SK-N-SH (cell line): ENCODE measurements at places on chromosomes 2 and 18. TPM values are rescaled to one million over a fixed set of nuclear protein-coding genes. Genes with fewer than 3 reads are reported as not detected.

GRCh38 chr18:76454418-76454817 lies 40.6 kb downstream of the ZNF516 start:
- no peak for DNase-seq
- H3K4me1 ChIP-seq = peaks cover 27% of the 10 kb centered on the region
- H3K36me3 ChIP-seq = no peaks in the 10 kb centered on the region
- H3K4me3 ChIP-seq = no peak overlapping the region

DNA sequence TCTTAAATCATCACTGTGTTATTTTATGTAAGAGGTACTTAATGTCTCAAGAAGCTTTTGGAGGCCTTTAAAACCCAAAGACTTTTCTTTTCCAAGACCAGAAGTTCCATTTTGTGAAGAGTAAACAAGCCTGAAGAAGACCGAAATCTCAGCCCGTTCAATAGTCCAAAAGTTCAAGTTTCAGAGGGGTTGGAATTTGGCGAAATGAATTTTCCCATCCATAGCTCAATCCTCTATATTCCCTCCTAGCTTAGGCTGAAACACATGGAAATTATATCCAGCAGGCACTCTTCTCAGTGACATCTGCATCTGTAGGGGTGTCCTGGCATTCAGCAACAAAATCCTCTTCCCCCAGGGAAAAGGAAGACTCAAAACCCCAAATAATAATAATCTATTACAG lies 344.6 kb downstream of the ARHGAP15 start:
- peaks cover 21% of the 10 kb centered on the region; the same call in 1 of the 2 replicates for H3K4me1 ChIP-seq
- no peak overlapping the region; the same call in 1 of the 2 replicates for H3K27ac ChIP-seq
- no peaks in the 10 kb centered on the region for H3K27me3 ChIP-seq
- no peak for DNase-seq

Gene DBI
- polyA plus RNA-seq = 150 and 180 TPM in 2 replicates

DNA sequence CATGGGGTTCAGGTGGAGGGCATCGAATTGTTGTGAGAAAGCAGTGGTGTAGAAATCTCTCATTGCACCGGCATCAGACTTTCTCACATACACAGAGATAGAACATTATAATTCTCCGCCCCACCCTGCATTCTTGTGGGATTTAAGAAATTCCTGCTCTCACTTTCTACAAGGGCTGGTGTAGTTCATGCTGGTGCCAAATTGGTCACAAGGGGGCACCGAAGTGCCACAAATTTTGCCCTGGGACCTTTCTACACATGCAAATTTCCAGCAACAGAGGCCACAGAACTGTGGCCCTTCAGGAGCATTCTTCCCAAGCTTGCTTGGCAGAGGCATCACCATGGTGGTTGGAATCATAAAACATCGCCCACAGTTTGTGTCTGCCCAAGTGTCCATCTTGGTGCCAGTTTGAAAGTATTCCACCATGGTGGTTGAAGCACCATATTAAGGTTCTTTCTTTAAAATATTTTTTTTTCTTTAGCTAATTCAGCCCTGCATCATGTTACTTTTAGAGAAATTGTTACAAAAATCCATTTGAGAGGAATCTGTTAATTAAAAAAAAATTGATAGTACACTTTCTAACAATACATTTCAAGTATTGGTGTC lies 521.2 kb upstream of the FANCL start:
- no peaks in the 10 kb centered on the region for H3K36me3 ChIP-seq
- H3K4me1 ChIP-seq = no peaks in the 10 kb centered on the region
- H3K27ac ChIP-seq = no peak overlapping the region
- no peaks in the 10 kb centered on the region for H3K27me3 ChIP-seq

Gene CHRNG
- polyA plus RNA-seq = not detected in 2 replicates

GRCh38 chr2:11788461-11789124 lies 42.2 kb downstream of the LPIN1 start:
- H3K27ac ChIP-seq = no peak overlapping the region
- H3K4me1 ChIP-seq = peaks cover 9% of the 10 kb centered on the region; the same call in 1 of the 2 replicates
- H3K27me3 ChIP-seq = no peaks in the 10 kb centered on the region
- H3K4me3 ChIP-seq = no peak overlapping the region
- H3K36me3 ChIP-seq = peaks cover 42% of the 10 kb centered on the region

DNA sequence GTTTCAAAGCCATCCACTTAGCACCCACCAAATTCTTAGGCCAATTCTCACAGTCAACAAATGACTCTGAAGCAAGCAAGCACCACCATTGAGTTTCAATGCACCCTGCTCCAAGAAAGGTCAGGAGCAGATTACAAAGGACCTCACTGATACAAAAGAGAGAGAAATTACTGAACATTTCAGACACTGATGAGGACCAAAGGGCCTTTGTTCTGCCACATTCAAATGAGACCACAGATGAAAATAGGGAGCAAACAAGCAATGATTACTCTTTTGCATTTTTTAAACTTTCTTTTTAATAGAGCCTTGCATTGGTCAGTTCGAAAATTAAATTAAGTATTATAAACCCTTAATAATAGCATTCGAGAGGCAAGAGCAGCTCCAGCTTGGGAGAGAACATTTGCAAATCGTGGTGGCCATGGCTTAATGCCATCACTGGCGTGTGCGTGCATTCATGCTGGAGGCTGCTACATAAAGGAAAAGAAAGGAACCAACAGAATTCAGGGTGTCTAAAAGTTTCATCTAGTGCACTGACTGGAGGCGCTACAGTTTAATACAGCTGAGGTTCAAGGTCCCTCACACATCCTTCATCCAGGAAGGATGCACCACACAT lies 87.5 kb downstream of the KLF7 start:
- H3K4me3 ChIP-seq = no peak overlapping the region
- H3K36me3 ChIP-seq = peaks cover 67% of the 10 kb centered on the region
- DNase-seq = no peak
- peaks cover 28% of the 10 kb centered on the region for H3K4me1 ChIP-seq

GRCh38 chr2:227415538-227416424 lies 28.0 kb upstream of the SCYGR1 start:
- H3K4me3 ChIP-seq = no peak overlapping the region
- H3K27ac ChIP-seq = peak overlapping the region; percentile 18; the same call in 1 of the 2 replicates
- no peaks in the 10 kb centered on the region for H3K27me3 ChIP-seq
- DNase-seq = no peak
- H3K4me1 ChIP-seq = peaks cover 2% of the 10 kb centered on the region; the same call in 1 of the 2 replicates

DNA sequence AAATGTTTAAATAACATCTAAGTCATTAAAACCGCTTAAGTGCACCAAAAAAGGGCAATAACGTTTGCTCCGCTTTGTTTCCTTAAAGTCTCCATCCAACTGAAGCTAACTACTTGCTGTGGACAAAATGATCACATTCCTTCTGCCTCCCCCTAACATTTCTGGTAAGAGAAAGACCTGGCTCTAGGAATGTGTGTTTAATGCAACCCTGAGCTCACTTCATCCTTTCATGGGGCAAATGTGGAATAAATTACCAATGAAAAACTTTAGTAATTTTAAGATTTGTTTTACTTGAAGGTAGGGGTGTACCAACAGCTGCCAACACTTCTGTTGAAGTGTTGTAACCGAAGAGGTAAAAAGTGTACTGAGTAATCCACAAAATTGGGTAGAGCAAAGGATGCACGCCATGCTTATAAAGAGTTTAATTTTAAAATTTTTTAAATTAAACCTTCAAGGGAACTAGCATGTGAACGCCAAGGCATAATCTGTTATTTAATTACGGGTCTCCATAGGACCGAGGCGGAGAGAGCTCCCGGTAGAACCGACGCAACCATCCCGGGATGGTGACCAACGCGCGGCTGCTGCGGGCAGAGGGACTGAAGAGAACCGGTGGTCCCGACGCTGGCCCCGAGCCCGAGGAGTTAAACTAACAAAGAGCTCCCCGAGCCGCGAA lies 1.1 kb downstream of the HNRNPLL start:
- H3K36me3 ChIP-seq = no peaks in the 10 kb centered on the region
- peak overlapping the region; percentile 92 for H3K27ac ChIP-seq
- peak overlapping the region; percentile 94 for H3K4me3 ChIP-seq

- H3K27me3 ChIP-seq = no peaks in the 10 kb centered on the region
- no peaks in the 10 kb centered on the region for H3K4me1 ChIP-seq
- no peaks in the 10 kb centered on the region for H3K36me3 ChIP-seq
- DNase-seq = no peak
Observed at GRCh38 chr2:68367953-68368653, 3.0 kb downstream of the PLEK start.

DNA sequence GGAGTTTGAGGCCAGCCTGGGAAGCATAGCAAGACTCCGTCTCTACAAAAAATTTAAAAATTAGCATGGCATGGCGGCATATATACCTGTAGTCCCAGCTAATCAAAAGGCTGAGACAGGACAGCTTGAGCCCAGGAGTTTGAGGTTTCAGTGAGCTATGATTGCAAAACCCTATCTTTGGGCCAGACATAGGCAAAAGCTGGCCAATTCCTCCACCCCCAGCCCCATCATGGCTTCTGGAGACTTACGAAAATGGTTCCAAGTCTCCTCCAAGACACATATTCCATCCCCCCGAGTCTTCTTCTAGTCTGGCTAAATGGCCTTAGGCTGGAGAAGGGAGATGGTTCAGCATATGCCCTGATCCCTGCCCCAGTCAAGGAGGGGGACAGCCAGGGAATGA lies 172.8 kb upstream of the HAAO start:
- H3K4me3 ChIP-seq = no peak overlapping the region
- H3K4me1 ChIP-seq = peaks cover 40% of the 10 kb centered on the region; the same call in 1 of the 2 replicates
- no peak for DNase-seq
- H3K27me3 ChIP-seq = no peaks in the 10 kb centered on the region
- no peaks in the 10 kb centered on the region for H3K36me3 ChIP-seq
- peak overlapping the region; percentile 43; the same call in 1 of the 2 replicates for H3K27ac ChIP-seq

Gene DYNAP
- not detected in 2 replicates for polyA plus RNA-seq

Gene EHD3
- polyA plus RNA-seq = 45.3 and 45.4 TPM in 2 replicates

GRCh38 chr2:217468042-217468830 lies 534.6 kb downstream of the TNS1 start:
- H3K4me3 ChIP-seq = no peak overlapping the region
- no peaks in the 10 kb centered on the region; the same call in 1 of the 2 replicates for H3K4me1 ChIP-seq
- H3K27ac ChIP-seq = no peak overlapping the region
- H3K36me3 ChIP-seq = no peaks in the 10 kb centered on the region
- no peak for DNase-seq
- H3K27me3 ChIP-seq = no peaks in the 10 kb centered on the region

DNA sequence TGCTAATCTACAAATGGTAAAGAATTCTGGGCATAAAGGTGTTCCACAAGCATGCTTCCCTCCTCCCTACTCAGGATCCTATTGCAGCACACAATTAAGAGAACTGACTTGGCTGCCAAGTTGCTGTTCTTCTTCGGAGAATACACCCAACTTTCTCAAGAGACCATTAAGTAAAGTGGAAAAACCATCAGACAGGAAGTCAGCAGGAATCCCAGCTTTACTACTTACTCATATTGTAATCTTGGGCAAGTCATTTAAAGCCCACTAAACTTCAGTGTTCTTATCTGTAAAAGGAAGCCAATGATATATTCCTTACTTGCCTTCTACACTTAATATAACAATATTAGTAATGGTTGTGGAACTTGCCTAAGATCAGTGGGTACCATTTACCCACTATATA lies 37.8 kb downstream of the PSTPIP2 start:
- no peak for DNase-seq
- H3K27ac ChIP-seq = no peak overlapping the region
- no peaks in the 10 kb centered on the region for H3K36me3 ChIP-seq

Gene TLX2
- 24.5 and 25.6 TPM in 2 replicates for polyA plus RNA-seq

GRCh38 chr2:96839293-96839874 lies 4.4 kb downstream of the ANKRD23 start:
- DNase-seq = no peak
- H3K36me3 ChIP-seq = peaks cover 3% of the 10 kb centered on the region
- H3K4me3 ChIP-seq = no peak overlapping the region
- H3K27me3 ChIP-seq = no peaks in the 10 kb centered on the region
- no peak overlapping the region for H3K27ac ChIP-seq

- H3K4me3 ChIP-seq = no peak overlapping the region
- peaks cover under 1% of the 10 kb centered on the region; the same call in 1 of the 2 replicates for H3K36me3 ChIP-seq
- H3K4me1 ChIP-seq = no peaks in the 10 kb centered on the region
- DNase-seq = no peak
- H3K27ac ChIP-seq = no peak overlapping the region
Observed at GRCh38 chr2:236130349-236130998, 37.7 kb downstream of the GBX2 start.

GRCh38 chr2:12254280-12254860 lies 462.4 kb upstream of the TRIB2 start:
- H3K4me3 ChIP-seq = no peak overlapping the region
- no peak overlapping the region for H3K27ac ChIP-seq
- no peaks in the 10 kb centered on the region; the same call in 1 of the 2 replicates for H3K4me1 ChIP-seq
- H3K27me3 ChIP-seq = no peaks in the 10 kb centered on the region
- H3K36me3 ChIP-seq = no peaks in the 10 kb centered on the region

Gene EPHA4
- polyA plus RNA-seq = 0.73 and 0.90 TPM in 2 replicates

- no peak overlapping the region for H3K4me3 ChIP-seq
- DNase-seq = no peak
- no peaks in the 10 kb centered on the region for H3K36me3 ChIP-seq
- no peaks in the 10 kb centered on the region for H3K27me3 ChIP-seq
Observed at GRCh38 chr18:49716035-49716434, 97.3 kb downstream of the ACAA2 start.

Gene DTNA
- 7.9 and 12.8 TPM in 2 replicates for polyA plus RNA-seq

Gene SMYD1
- 0.06 TPM in 1 of 2 replicates, not detected in the other for polyA plus RNA-seq
